WTC11 (cell line): ENCODE measurements at places on chromosomes 1 and 21.

DNA sequence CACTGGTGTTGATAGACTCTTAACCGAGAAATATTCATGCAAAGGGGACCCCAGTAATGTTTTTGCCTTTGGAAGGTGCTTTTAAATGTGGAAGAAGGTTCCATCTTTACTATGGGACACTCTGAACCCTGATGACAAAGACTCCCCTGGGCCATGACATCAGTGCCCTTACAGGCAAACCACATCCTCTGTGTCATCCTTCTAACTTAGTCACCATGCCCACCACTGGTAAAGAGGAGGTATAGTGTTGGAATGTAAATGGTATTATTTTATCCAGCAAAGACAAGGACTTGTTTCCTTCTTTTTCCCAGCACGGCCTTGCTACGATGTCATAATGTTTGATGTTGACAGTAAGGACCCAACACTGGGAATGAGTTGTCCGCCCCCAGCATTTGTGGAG is 12.6 kb downstream of the METTL13 start:
- no peak for DNase-seq

- DNase-seq: no peak
These were observed 17.4 kb upstream of the HNRNPU start for GRCh38 chr1:244881552-244882280.

DNA sequence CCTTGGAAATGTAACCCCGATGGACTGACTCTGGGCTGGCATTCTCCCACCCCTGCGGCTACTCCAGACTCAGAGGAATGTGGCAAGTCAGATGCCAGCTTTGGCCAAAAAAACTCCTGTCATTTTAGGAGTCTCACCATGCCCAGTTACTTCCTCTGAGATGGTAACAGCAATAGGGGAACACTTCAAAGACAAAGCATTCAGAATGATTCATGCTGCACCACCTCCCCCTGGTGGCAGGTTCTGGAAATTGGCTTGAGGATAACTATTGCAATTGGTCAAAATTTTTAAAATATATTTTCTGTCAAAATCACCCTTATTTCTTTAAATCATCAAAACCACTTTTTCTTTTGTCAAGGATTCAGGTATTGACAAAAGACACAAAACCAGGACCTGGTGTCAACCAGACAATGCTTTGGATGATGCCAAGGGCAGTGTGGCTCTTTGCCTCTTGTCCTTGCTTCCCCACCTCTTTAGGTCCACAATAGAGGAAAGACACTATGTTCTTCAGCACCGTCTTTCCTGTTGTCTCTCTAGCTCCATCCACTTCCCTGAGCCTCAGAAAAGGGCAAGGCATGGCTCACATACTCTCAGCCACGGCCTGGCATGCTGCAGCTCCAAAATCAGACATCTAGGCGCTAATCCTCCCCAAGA is 9.9 kb upstream of the CDCA8 start:
- DNase-seq: peak; percentile 83

GRCh38 chr1:65650682-65651081 is 142.0 kb upstream of the PDE4B start:
- no peak for DNase-seq

DNA sequence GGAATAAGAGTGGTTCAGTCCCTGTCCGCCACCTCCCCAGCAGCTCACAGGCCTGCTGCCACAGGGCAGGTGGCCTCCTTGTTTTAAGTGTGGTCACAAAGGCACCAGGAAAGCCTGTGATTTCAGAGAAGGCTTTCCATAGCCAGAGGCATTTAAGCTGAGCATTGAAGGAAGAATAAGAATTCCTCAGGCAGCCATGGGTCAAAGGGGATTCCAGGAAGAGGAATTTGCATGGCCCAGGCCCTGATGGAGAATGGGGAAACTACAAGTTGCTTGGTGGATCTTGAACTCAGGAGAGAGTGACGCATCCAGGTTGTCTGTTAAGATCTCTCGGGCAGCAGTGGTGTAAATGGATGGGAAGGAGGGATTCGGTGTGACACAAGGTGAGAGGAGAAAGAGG is 66.7 kb downstream of the KLHDC7A start:
- no peak for DNase-seq

GRCh38 chr1:179287946-179288345 is 5.7 kb upstream of the SOAT1 start:
- no peak for DNase-seq

DNA sequence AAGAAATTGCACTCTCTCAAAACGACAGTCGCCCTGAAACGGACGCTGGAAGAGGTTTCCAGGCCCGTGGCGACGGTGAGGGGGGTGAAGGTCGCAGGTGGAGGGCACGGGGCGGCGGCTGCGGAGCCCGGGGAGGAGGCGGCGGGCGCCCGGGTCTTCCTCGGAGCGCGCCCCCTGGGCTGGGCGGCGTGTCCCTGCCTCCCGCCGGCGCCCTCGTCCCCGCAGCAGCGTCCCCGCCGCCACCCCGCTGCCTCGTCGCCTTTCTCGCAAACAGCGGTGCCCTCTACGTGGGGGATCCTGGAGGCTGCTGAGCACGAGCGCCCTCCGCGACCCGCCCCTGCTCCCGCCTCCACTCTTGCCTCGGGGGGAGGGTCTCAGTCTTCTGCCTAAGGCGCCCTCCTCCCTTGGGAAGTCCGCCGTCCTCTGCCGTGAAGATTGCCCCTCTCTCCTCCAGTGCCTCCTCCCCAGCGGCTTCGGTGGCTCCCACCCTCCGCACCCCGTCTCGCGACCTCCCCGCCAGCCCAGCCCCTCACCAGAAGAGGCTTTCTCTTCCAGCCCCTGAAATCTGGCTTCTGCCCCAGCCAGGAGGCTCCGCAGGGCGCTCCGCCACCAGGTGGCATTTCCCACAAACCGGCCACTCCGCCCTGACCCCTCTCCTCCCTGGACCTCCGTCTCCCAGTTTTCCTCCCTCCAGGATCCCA is 227.4 kb downstream of the SDCCAG8 start:
- DNase-seq: peak; percentile 58

DNA sequence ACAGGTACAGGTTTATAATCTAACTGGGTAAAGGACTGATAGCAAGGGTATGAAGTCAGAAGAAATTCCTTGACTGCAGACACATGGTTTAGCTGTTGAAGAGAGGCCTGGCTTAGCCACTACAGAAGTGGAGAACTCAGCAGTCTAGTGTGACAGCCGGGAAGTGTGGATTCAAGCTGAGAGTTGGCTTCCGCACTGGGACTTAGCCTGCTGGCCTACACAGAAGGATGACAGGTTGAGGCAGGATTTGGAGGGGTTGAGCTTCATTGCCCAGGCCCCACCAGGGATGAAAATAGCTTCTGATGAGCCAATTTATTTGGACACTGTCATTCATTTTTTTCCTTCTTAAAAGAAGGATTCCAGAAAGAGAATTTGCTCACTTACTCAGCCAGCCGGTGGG is 284.4 kb downstream of the PCP4 start:
- no peak for DNase-seq

- no peak for DNase-seq
These were observed 74.7 kb upstream of the BACH1 start for GRCh38 chr21:29224006-29224405.

DNA sequence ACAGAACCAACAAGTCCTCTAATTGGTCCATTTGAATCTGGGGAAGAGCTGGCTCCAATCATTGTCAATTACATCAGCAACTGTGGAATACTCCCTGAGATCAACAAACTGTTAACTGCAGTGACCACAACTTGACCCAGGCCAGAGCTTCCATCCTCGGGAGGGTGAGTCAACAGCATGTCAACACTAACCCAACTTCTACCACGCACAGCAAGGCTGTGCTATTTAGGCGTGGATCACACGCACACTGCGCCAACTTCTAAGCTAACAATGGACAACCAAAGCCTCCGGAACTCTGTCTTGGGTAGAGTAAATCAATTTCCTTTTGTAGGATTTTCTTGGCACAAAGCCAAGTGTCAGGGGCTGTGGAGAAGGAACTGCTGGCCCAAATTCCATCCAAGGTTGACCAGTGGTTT is 30.4 kb downstream of the APP start:
- no peak for DNase-seq

DNA sequence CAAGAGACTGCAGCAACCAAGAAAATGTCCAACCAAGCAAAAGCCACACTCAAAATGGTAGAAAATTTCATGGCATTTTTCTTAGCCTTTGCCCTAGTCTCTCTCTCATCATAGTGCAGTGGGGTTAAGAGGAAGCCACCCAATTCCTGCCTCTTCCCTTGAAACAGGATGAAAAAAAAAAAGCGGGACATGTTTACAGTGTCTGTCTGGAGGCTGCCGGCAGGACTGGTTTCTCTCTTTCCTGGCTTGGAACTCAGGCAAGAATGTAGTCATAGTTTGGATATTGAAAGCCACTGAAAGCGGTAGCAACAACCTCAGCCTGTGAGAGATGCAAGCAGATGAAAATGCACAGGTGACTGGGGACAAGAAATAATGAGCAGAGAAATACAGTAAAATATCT is 13.3 kb upstream of the TNFSF18 start:
- DNase-seq: no peak

- no peak for DNase-seq
These were observed 378.5 kb downstream of the PLPP3 start for GRCh38 chr1:56200896-56201295.

DNA sequence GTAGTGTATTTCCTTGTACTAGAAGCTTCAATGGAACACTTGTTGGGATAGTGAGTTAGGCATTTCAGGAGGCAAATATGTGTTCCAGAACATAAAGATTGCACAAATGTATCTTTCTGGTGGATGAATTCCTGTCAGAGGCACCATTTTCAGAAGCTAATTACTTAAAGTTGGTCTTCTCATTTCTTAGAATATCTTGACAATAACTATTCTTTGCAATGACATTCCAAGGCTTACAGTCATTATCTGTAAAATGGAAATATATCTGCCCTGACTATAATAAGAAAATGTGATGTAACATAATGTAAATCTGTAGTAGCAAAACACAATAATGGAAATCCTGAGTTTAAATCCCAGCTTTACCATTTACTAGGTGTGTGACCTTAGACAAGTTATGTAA is 2.7 kb downstream of the VCAM1 start:
- no peak for DNase-seq

GRCh38 chr1:40462956-40463590 is 12.8 kb downstream of the ZFP69B start:
- no peak for DNase-seq
